NCI-H1436 treated with DMSO at 0.1 percent for 48 hours (cell line): ENCODE measurements at places on chromosomes 5 and 9.

DNA sequence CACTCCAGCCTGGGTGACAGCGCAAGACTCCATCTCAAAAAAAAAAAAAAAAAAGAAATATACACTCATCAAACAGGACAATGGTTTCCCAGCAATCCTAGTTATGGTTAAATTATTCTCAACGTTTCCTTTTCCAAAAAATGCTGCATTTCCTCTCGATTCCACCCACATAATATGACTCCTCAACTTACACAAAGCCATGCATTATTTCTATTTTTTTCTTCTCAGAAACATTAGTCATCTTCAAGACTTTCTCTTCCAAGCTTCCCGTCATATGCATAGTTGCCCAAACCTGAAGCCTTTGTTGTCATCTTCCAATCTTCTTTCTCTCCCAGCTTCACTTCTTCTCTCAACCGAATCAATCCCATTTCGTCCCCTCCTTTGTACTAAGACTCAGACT is 61.4 kb upstream of the RANBP6 start:
- DNase-seq, result no peak

DNA sequence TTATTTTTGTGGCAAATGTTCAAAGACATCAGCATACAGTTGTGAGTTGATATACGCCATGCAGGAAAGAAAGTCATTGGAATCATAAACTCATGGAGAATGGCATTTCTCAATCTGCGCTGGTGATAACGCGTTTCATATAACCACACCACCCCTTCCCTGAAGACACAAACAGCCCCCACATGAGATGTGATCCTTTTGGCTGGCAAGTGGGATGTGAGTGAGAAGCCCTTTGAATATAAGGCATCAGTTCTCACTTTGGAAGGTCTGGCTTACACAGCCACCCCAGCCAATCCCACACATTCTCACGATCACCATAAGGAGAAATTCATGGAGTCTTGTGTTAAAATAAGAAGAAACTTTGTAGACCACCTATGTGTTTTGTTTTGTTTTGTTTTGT is 725.0 kb downstream of the PRELID2 start:
- DNase-seq, result no peak

- DNase-seq, result no peak
Measured at GRCh38 chr5:113274836-113275414, 159.9 kb downstream of the TSSK1B start.

DNA sequence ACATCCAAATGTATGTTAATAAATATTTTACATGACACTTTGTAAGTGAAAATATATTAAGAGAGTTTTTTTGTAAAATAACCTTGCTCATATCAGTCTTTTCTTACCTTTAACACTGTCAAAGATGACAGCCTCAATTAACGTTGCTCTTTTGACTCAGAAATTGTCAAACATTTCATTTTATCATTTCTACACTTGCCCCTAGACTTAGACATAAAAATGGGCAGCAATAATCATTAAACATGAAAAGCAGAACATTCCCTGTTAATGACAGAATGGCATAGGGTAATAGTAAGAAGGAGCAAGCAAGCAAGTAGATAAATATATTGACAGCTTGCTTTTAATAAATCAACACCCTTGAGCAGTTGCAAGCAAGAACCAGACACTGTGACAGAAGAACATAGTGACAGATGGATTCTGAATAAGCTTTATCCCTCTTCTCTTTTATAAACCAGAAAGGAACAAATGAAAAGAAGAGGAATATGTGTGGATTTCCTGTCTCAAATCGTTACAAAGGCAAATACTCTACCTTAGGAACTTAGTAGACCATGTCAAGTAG is 796.0 kb upstream of the CHD1 start:
- no peak for DNase-seq

DNA sequence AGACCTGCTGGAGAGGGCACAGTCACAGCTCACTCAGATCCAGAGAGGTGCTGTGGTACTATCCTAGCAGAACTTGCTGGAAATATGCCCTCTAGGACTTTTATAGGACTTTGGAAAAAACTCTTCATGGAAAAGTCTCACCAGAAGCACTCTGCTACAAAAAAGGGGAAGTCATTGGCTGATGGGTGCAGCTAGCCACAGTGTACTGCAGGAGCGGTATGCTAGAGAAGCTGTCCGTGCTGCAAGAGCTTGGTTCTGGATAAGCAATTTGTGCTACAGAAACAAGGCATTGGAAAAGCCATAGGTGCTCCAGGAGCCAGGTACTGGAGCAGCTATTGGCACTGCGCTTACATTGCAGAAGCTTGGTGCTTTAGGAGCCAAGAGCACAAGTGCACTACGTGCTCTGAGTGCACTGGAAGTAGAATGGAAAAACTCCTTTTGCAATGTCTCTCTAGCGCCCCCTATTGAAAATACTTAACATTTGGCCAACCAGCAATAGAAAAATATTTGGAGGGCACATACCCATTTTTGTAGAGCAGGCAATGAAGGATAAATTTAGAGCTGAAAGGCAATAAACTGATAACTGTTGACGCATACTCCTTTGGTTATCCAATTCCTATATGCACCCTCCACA is 83.4 kb downstream of the MEGF10 start:
- DNase-seq, result no peak

DNA sequence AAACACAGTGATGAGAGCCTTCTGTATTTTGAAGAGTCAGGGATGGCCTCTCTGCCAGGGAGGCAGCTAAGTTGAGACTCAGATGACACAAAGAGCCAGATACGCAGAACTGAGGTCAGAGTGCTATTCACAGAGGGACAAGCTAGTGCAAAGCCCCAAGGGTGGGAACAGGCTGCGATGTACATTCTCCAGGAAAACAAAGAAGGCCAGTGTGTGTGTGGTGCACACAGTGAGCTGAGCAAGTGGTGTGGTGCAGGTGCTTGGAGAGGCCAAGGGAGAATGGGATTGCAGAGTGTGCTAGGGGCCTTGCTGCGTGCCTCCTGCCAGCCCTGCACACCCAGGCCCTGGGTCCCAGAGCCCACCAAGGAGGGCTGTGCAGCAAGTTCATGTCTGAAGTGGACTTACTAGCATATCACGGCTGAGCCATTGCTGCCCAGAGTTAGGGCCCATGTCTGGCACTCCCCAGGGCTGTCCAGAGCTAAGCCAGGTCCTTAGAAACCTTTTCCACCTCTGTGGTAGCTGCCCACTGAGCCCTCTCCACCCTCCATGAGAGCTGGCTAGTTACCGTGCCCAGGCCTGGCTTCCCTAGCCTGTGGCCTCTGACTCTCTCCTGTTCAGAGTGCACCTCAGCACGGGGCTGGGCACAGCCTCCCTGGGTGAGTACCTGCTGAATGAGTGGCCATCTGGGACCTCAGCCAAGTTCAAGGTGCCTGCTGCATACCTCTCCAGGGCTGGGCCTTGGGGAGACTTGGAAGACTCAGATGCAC is 9.3 kb downstream of the SLC25A48 start:
- DNase-seq, result no peak

DNA sequence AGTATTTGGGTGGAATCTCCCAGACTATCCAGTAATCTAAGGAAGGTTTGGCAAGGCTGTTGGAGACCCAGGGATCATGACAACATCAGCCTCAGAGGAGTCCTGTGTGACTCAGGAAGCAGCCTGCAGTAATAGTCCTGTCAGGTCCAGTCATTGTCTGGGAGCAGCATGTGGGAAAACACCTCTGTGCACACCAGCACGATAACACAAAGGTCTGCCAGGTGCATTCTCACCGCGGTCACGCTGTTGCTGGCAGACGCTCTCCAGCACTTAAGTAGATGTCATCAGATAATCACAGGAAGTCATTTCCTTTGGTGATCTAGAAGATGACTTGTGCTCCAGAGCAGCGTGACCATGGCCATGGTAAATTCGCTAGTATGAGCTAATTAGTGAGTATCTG is 99.2 kb upstream of the IQGAP2 start:
- no peak for DNase-seq

DNA sequence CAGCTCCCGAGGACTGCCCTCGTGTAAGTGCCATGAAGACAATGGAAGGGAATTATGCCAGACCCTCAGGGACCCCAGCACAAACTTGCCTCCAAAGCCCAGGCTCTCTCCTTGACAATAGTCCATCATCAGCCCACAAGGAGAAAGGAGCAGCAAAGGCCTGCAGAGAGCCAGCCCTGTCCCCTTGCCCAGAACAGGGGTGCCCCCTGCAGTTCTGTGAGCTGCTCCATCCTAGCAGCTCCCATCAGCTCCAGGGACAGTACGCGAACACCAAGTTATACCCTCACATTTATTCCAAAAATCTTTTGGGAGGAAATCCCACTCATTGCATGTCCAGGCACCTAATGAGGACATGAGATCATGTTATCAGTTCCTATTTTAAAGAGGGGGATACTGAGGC is 11.1 kb downstream of the BARX1 start:
- no peak for DNase-seq

DNA sequence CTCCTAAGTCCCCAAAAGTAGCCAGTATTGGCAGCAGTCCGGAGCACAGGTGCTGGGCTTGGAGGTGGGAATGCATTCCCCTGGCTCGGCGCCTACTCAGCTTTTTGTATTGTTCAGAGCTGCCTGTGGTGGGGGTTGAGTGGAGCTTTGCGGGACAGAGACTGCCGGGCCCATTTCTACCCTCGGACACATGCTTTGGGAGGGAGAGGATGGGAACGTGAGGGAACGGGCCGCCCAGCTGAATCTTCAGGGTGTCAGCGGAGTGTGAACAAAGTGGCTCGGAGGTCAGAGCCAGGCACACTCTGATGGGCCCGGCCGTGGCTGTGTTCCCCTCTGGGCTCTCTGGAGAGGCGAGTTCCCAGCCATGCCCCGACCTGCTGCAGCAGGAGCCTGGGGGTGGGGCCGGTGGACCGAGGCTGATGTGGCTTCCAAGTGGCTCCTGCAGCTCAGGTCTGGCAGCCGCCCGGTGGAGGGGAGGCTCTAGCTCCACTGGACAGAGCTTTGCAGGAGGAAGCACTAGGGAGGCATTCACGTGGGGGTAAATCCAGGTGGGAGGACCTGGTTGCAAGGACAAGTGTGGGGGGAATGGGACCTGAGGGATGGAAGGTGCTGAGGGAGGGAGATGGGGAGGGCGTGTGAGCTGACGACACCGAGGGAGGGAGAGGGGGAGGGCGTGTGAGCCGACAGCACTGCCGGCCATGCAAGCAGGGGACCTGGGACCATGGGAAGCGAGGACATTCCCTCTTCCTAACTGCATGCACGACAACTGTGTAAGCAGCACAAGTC is 31.1 kb upstream of the SLC6A3 start:
- no peak for DNase-seq

DNA sequence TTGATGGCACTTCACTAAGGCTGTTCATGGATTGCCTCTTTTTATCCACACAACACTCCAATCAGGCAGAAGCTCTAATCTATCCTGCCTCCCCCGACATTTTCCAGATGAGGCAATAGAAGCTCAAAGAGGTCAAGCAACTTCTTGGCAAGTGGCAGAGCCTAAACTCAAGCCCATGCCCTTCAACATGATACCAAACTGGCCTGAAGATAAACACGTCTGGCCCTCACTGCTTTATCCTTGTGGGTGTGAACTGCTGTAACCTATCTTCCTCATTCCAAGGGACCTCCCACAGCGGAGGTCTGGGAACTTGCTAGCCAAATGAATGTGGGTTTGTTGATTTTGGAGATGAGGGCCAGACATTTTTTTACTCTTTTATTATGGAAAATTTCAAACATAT is 9.5 kb downstream of the SLC35A4 start:
- DNase-seq, result no peak

DNA sequence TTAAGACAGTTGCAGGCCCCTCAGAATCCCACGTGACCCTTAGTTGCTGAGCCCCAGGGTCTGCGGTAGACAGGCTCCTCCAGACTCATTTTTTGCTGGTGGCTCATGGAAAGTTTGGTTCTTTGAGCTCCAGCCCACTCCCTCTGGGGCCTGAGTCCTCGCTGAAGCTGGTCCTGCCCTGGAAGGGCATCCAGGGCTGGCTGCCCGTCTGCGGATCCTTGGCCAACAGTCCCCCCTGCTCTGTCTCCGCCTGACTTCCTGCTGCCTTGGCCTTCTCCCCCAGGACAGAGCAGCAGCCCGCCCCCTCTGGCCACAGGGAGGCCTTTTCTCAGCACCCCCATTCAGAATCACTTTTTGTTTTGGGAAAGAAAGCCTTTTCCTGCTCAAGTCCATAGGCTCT is 24.4 kb downstream of the SLC6A7 start:
- DNase-seq, result no peak

GRCh38 chr5:98780390-98780789 is 6.9 kb downstream of the RGMB start:
- no peak for DNase-seq

DNA sequence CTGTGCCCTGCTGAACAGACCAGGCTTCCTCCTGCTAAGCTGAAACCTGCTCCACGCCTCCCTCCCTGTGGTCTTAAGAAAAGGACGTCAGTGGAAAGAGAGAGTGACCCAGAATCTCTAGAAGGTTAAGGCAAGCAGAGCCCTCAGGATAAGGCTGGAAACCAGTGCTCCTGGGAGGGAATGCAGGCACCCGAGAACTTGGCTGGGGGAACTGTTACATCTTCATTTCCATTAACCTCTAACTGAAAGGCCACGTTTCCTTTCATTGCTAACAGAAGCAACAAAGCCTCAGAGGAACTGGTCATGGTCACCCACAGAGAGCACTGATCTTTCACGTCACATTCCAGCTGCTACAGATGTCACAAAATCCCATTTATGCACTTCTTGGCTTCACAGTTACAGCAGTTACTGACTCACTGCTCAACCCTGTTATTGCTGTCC is 26.1 kb upstream of the AKNA start:
- DNase-seq, result no peak

DNA sequence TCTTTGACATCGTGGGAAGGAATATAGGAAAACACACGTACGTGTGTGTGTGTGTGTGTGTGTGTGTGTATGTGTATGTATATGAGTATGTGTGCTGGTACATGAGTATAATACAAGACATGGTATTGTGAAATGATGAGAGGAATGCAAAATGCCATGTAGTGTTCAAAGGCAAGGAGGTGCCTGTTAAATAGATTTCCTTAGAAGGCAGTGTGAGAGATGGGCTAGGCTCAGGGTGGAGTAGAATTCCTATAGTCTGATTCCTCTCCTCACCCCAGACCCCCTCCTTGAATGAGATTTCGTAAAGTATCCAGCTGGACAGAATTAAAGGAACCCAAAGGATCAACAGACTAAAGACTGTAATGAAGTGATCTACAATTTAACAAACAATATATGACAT is 11.1 kb downstream of the GPR21 start:
- no peak for DNase-seq
